ENCODE measurements at places on chromosomes 11 and 22. TPM values are rescaled to one million over a fixed set of nuclear protein-coding genes. Genes with fewer than 3 reads are reported as not detected.

GRCh38 chr11:45610627-45611026, 54.8 kb downstream of the CHST1 start:
- DNase-seq: no peak

GRCh38 chr11:43986327-43986726, 43.9 kb downstream of the C11orf96 start:
- no peak for DNase-seq

DNA sequence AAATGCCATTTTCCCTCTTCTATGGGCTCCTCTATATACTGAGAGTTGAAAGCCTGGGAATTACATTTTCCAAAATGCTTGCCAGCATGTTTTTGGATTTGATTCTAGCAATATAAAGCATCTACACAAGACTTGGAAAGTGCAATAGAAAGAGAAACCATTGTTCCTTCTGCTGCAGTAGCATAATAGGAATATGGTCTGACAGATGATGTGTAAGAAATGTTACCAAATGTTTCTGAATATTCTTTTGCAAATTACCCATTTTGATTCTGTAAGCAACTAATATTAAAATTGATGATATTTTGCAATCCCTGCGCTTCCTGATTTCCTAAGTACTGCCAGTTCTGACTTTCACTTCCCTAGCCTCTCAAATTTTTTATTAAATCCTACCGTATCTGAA, 61.6 kb downstream of the CASP12 start:
- no peak for DNase-seq

- no peak for DNase-seq
These were observed 2.8 kb downstream of the HTR3A start for GRCh38 chr11:113977701-113978100.

DNA sequence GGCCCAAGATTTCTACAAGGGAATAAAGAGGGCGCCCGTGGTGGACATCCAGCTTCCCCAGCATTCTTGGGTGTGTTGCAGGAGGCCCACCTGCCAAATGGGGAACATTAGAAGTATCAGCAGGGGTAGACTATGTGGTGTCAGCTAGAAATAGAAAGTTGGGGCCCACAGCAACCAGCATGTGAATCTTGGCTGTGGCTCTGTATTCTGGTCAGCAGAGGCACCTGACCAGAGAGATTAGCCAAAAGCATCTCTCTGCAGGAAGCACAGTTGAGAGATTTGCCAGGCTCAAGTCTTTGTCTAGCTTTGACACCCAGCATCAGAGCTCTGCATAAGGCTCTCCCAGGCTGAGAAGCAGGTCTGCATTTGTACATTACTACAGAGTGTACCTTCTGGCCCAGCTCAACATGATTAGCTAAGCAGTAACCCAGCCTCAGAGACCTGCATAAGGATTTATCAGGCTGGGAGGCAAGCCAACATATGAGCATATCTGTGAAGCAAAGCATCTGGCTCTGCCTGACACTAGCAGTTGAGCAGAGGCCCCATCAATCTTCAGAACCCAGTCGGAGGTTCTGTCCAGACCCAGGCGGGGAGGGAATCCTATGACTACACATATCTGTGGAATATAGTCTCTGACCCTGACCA, 79.9 kb downstream of the MS4A13 start:
- no peak for DNase-seq

The CCDC87 gene
- 0.30 TPM for total RNA-seq

- no peak for DNase-seq
These were observed 30.4 kb downstream of the KIF18A start for GRCh38 chr11:28077521-28077920.

The TRIM6 gene
- total RNA-seq: 0.72 TPM

- DNase-seq: no peak
These were observed 40.7 kb downstream of the ZNRF3 start for GRCh38 chr22:28923826-28924732.

GRCh38 chr22:41964112-41964491, 5.1 kb upstream of the SEPTIN3 start:
- no peak for DNase-seq

The PATE1 gene
- total RNA-seq: not detected

- no peak for DNase-seq
These were observed 15.1 kb downstream of the CDKN1C start for GRCh38 chr11:2870460-2870859.

The GPHA2 gene
- total RNA-seq: not detected

The OR10A5 gene
- not detected for total RNA-seq

The OR5P2 gene
- total RNA-seq: 1.8 TPM

- peak; percentile 71 for DNase-seq
These were observed 48.8 kb upstream of the CARS1 start for GRCh38 chr11:3105791-3106735.

DNA sequence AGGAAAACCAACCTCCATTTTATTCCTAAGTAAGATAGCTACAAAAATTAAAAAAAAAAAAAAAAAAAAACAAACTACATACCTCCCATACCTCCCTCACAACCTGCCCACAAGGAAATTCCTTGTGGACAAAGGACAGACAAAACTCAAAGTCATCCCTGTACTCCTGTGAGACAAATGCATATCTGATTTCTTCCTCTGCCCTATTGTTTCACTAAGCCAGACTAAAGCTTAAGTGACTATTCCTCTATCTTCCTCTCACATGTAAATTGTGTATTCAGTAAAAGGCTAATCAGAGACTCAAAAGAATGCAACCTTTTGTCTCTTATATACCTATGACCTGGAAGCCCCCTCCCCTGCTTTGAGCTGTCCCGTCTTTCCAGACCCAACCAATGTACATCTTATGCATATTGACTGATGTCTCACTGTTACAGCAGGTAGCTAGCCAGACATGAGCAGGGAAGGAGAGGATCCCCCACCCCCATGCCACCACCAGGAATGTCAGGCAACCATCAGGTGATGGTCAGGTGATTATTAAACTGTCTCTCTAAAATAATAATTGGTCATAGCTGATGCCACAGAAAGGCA, 289.4 kb downstream of the SBF2 start:
- DNase-seq: no peak

GRCh38 chr11:20671856-20672546, 2.6 kb downstream of the NELL1 start:
- DNase-seq: no peak

GRCh38 chr11:32790916-32791315, 3.5 kb downstream of the CCDC73 start:
- DNase-seq: no peak

The SYVN1 gene
- total RNA-seq: 58.8 TPM

- DNase-seq: no peak
These were observed 17.7 kb upstream of the FNBP4 start for GRCh38 chr11:47784785-47785381.
